ENCODE measurements at places on chromosomes 13 and 19.

DNA sequence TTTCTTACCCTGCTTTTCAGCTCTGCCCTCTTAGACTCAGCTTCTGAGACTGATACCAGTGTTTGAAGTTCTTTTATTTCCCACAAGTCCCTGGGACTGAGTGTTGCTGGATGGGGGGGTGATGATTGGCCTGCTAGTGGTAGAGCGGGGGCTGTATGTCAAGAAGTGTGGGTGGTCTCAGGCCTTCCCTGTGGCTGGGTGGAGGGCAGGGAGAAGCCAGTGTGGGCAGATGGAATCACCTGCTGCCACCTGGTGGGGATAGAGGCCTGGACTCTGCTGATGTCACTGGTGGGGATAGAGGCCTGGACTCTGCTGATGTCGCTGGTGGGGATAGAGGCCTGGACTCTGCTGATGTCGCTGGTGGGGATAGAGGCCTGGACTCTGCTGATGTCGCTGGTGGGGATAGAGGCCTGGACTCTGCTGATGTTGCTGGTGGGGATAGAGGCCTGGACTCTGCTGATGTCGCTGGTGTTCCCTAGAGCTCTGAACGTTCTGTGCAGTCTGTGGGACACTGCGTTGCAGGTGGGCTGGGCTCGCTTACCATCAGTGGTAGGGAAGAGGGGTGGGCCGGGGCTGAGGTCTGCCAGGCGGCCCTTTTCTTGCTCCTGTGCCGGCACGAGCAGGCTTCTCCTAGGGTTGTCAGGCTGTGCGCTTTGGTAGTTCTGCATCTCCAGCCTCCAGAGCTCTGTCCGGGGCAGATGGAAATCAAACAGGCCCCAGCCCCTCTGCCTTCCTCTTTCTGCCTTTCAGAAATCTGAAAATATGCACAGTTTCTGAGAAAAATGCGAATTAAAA is 101.3 kb downstream of the ARHGEF7 start:
- no peak for DNase-seq

GRCh38 chr13:48220592-48220980 is 12.4 kb upstream of the ITM2B start:
- DNase-seq, result no peak

DNA sequence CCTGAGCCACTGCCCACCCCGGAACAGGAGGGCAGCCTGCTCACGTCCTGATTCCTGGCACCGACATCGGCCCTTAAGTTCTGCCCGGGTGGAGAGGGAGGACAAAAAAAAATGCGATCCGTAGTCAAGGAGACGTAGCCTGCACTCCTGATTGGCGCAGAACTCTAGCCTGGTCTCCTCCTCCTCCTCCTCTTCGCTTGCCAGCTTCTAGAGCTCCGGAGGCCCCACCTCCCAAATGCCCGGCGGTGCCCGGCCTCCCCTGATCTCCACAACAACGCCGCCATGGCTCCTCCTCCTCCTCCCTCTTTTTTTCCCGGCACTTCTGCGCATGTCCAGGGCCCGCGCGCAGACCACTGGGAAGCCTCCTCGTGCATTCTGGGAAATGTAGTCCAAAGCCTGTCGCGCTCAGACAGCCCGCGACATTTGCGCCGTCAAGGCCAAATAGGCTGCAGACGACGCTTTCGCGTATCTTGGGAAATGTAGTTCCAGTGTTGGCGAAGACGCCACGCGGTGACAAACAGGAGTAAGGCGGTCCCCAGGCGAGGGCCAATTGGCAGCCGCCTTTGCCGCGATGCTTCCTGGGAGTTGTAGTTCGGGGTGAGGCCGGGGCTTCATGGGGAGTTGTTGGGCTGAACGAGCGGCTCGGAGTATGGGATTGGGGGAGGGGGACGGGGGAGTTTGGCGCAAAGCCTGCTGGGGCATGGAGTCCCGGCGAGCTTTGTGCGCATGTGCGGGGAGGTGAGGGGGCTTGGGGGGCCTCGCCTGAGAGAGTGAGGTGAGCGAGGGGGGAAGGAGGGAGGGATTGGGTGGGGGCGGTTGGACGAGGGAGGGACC is at the start of gene ZNF444:
Gene ZNF444, plus strand, starts transcription at position 705 of the 834 bp plus-strand sequence. CDS start 5,625 bp downstream, outside the sequence.
- peak; percentile 99 for DNase-seq

DNA sequence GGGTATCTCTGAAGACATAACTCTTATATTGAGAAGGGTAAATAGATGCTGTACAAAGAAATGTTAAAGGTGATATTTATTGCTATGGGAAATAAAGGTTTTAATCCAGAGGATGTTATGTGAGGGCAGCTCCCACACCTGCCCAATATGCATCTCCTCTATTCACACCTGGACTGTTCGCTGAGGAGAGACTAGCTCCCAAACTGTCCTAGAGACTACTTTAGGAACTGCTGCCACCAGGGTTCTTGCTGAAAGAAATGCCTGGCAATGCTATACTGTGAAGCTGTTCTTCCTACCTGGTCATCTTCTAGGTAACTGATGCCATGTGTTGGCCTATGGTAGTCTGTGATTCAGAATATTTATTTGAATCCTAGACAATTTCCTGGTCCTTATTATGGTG is 1421.5 kb upstream of the SPRY2 start:
- no peak for DNase-seq

- no peak for DNase-seq
Observed at GRCh38 chr19:56611288-56611687, 16.2 kb downstream of the ZNF71 start.

DNA sequence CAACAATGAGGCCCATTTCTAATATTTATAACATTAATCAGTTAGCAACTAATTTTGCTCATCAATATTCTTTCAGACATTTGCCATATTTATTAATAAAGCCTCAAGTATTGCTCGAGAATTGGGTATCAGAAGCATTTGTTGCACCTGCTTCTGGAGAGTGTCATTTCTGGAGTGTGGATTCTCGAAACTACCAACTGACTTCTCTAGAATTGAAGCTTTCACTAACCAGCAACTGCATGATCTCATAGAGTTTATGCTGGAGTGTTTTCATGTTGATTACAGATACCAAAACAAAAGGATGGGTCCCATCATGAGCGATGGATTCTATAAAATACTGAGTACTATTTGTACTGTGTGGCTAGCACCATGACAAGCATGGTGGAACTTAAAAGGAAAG is 121.0 kb upstream of the SLC7A1 start:
- DNase-seq, result no peak

DNA sequence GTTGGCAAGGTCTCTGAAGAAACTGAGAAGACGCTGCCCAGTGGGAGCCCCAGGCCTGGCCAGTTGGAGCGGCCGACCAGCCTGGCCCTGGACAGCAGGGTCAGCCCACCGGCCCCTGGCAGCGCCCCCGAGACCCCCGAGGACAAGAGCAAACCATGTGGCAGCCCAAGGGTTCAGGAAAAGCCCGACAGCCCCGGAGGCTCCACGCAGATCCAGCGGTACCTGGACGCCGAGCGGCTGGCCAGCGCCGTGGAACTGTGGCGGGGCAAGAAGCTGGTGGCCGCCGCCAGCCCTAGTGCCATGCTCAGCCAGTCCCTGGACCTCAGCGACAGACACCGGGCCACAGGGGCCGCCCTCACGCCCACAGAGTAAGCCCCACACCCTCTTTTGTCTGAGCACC is 20.1 kb upstream of the USE1 start:
- no peak for DNase-seq

DNA sequence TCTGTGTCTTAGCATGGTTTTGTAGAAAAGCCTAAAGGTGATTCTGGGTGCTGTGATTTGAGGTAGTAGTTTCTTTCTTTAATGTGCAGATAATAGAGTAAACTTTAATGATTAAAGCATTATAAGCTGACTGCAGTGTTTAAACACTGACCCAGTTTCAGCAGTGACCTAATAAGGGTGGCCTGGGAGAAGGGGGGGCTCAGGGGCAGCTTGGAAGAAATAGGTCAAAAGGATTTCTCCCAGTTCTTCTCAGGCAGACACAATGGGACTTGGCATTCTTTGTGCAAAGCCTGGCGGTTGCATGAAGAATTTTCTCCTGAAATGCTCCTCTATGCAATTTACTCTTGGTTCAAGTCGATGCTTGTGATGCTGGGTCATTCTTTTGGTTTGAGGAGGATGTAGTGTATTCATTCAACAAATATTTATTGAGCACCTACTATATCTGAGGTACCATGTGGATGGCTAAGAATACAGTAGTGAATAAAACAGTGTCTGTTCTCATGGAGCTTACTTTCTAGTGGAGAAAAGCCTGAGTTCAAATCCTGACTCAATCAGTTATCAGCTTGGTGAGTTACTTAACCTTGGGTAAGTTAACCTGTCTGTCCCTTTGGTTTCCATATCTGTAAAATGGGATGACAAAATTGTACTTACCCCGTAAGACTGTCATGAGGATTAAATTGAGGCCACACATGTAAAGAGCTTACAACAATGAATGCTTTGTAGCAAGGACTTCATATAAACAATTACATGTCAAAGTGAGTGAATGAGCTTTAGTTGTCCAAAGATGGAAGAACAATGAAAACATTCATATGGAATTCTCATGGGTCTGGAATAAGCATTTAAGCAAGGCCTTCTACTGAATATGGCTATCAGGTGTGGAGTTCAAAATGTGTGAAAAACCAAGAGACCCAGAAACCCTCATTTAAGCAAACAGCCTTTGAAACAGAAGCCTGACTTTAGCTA is 210.2 kb downstream of the KCNRG start:
- no peak for DNase-seq

DNA sequence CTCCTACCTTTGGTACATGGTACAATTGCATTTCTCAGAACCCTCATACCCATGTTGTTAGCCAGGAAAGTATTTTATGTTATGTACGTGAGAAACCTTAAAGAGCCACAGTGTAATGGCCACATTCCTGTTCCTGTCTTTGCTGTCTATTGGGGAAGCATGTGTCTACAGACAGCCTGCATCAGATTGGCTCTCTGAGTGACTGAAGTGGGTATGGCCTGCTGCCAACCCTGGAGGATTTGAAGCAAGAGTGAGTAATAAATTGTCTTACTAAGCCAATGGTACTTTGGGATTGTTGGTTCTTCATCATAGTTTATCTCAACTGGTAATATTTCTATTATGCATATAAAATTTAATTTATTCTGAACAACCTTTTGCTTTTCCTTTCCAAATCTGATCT is 574.1 kb downstream of the LMO7 start:
- no peak for DNase-seq

GRCh38 chr19:48362716-48363499 is 832 bp downstream of the TMEM143 start:
- peak; percentile 94 for DNase-seq

DNA sequence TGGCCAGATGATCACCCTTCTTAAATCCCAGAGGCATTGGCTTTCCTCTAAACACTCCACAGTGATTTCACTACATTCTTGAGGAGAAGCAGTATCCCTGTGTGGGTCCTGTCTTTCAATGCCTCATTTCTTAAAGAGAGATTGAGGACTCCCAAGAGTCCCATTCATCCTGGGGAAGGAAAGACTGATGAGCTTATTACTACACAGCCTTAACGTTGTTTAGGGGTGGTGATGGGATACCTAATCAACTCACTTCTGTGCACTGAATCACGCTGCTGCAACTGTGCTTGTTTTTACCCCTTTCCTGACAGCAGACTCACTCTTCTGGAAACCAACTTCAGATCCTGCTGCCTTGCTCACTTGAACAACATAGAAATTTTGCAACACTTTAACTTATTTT is 203.1 kb downstream of the RGCC start:
- no peak for DNase-seq

DNA sequence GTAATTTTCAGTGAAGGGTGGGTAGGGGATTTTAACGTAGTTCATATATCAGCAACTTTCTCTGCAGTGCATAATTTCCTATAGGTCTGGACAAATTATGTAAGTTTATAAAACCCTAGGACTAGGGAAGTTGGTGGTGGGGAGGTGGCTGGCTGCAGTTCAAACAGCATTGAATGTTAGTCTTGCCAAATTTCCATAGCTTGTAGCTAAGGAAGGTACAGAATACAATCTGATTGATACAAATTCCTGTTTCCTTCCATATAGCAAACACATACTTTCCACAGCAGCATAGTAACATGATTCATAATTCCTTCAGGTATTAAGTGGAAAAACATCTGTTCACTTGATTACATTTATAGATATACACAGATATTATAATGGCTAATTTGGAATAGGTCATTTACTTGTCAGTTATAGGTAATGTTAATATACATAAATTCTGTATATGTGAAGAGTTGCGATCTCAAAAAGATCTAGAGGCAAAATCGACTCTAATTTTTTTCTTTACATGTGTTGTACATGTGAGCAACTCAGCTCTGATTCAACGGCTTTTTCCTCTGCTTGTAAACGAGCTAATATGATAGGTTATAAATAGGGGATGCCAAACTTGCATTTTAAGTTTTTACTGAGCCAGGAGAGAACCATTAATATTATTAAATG is 233.4 kb upstream of the CSNK1A1L start:
- no peak for DNase-seq

DNA sequence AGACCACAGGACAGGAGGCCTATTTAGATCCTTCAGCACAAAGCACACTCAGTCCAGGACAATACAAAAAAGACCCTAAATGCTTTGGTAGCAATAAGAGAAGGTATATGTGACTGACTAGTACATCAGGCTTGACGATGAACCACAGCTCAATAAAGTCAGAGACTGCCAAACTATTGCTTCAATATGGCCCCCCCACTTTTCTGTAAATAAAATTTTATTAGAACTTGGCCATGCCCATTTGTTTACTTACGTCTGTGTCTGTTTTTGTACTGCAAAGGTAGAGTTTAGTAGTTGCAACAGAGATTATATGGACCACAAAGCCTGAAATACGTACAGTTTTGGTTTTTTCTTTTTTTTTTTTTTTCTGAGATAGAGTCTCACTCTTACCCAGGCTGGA is 136.7 kb downstream of the IRS2 start:
- no peak for DNase-seq

- no peak for DNase-seq
Observed at GRCh38 chr19:29421196-29421545, 104.6 kb upstream of the VSTM2B start.

DNA sequence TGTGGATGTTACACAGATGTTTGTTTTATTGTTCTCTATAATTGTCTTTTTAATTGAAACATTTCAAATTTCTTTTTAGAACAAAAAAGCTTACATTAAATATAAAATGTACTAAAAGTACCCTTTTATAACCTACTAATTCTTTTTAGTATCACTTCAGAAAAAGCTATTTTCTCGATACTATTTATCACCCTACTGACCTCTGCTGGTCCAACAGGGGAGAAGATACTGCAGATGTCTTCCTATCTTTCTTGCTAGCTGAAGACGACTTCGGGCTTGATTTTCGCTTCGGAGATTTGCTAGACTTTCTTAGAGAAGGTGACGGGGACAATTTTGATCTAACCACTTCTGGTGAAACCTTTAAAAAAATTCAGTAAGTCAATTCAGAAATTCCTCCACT is 42.4 kb downstream of the ZC3H13 start:
- no peak for DNase-seq

DNA sequence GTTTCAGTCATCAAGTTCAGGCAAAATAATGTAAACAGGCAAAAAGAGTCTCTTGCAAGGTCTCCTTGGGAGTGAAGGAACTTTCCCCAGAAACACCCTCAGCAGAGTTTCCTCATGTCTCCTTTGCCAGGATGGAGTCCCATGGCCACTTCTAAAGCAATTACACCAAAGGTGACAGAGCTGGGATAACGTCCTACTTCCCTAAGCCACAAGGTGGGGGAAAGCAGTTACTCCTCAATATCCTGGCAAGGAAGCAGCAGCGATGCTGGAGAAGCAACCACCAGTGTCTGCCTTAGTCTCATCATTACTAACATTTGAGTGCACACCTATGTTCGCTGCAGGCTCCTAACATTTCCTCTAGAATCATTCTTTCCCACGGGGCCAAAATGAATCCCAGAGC is 88.6 kb downstream of the UBL3 start:
- no peak for DNase-seq
